ENCODE measurements at places on chromosomes 3 and 15. TPM values are rescaled to one million over a fixed set of nuclear protein-coding genes. Genes with fewer than 3 reads are reported as not detected.

SAMD7 gene
- not detected for total RNA-seq

DNA sequence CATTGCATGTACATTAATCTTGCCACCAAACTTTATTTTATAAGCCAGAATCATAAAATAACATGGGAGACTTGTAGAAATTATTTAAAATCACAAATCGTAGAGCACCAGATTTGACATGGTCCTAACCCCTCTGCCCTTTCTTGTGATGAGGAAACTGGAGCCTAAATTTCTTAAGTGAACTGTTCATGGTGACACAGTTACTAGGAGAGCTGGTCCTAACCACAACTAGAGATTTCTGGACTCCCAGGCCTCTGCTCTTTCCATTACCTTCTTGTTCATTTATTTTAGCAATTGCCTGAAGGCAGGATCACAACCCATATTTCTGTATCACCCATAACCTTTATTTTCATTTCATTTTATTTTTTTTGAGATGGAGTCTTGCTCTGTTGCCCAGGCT lies 352.5 kb downstream of the LPP start:
- H3K36me3 ChIP-seq = peaks cover 17% of the 10 kb centered on the region
- DNase-seq = no peak
- H3K4me3 ChIP-seq = no peak overlapping the region
- H3K27me3 ChIP-seq = no peaks in the 10 kb centered on the region
- H3K4me1 ChIP-seq = peaks cover 59% of the 10 kb centered on the region

DNA sequence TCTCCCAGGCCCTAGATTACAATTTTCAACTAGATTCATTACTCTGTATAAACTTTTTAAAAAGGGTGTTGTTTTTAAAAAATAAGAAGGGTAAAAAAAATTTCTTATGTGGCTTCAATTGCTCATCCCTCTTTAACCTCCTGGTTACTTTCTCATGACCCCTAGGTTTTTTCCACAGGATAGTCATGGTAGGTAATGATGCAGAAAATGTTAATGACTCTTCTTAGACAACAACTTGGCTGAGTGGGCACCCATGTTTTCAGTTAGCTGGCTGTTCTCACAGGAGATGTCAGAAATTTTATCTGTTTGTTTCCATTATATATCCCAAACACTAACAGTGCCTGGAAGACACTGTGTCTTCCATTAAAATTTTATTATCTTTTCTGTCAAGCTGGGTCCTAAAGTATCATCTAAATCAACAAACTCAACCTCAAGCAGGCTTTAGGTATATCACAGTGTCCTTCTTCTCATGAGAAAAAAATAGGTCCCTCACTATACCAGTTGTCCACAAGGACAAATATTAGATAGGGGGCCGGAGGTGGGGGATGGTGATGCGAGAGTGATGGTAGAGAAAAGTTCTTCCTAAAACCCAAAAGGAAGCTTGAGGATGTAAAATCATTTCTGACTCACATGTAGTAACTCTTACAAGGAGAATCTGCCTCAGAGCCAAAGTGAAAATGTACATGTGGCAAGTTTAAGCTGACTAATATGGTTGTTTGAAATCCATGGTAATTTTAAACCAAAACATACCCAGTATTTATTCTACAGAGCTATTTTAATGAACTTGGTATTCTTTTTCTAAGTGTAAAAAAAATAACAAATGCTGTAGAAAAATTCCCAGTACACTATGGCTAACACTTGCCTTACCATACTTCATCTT lies 43.3 kb downstream of the PLOD2 start:
- no peaks in the 10 kb centered on the region for H3K27me3 ChIP-seq
- H3K4me1 ChIP-seq = peaks cover 35% of the 10 kb centered on the region
- no peak overlapping the region for H3K4me3 ChIP-seq
- no peak for DNase-seq
- peaks cover 61% of the 10 kb centered on the region for H3K36me3 ChIP-seq

- H3K4me3 ChIP-seq = no peak overlapping the region
- no peaks in the 10 kb centered on the region for H3K27me3 ChIP-seq
Observed at GRCh38 chr15:50881121-50882048, 27.1 kb upstream of the AP4E1 start.

ATG3 gene
- 41.2 TPM for total RNA-seq

NAALADL2 gene
- 19.8 TPM for total RNA-seq

ZNF501 gene
- 1.7 TPM for total RNA-seq

- H3K4me3 ChIP-seq = no peak overlapping the region
- peaks cover 25% of the 10 kb centered on the region for H3K4me1 ChIP-seq
- H3K27me3 ChIP-seq = no peaks in the 10 kb centered on the region
- peak overlapping the region; percentile 34 for H3K27ac ChIP-seq
- H3K36me3 ChIP-seq = peaks cover 1% of the 10 kb centered on the region
- no peak for DNase-seq
Observed at GRCh38 chr3:170565495-170565894, 20.4 kb downstream of the SLC7A14 start.

DTX3L gene
- 15.0 TPM for total RNA-seq

DNA sequence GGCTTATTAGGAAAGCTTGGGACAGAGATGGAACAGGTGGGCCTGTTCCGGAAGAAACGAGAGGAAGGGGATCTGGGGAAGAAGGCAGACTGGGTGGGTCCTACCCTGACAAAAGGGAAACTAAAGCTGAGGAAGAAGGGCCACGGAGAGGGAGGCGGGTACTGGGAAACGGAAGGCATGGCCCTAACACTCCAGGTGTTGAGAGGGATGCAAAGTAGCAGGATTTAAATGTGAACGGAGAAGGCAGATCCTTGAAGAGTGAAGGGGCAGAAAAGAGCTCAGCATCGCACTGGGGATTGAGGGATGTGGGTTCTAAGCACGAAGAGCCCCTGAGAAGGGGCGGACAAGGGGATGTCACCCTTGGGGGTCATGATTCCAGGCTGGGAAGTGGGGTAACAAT lies 735 bp downstream of the STIMATE start:
- H3K4me1 ChIP-seq = peaks cover 42% of the 10 kb centered on the region
- no peak for DNase-seq
- H3K27me3 ChIP-seq = no peaks in the 10 kb centered on the region
- no peaks in the 10 kb centered on the region for H3K36me3 ChIP-seq

- H3K4me3 ChIP-seq = no peak overlapping the region
- no peaks in the 10 kb centered on the region for H3K36me3 ChIP-seq
- no peak overlapping the region for H3K27ac ChIP-seq
- peaks cover 4% of the 10 kb centered on the region for H3K27me3 ChIP-seq
Observed at GRCh38 chr3:86029590-86029989, 961.4 kb downstream of the VGLL3 start.

GRCh38 chr3:187264021-187264420 lies 27.5 kb downstream of the MASP1 start:
- no peak for DNase-seq
- H3K36me3 ChIP-seq = no peaks in the 10 kb centered on the region
- peaks cover 32% of the 10 kb centered on the region for H3K4me1 ChIP-seq
- H3K27me3 ChIP-seq = no peaks in the 10 kb centered on the region
- peak overlapping the region; percentile 77 for H3K27ac ChIP-seq

GRCh38 chr3:51099794-51100535 lies 285.1 kb upstream of the MANF start:
- no peak overlapping the region for H3K4me3 ChIP-seq
- H3K27ac ChIP-seq = no peak overlapping the region
- DNase-seq = no peak

- no peak overlapping the region for H3K4me3 ChIP-seq
- H3K4me1 ChIP-seq = peaks cover 74% of the 10 kb centered on the region
- H3K27me3 ChIP-seq = no peaks in the 10 kb centered on the region
- DNase-seq = no peak
- H3K36me3 ChIP-seq = no peaks in the 10 kb centered on the region
- peak overlapping the region; percentile 84 for H3K27ac ChIP-seq
Observed at GRCh38 chr3:100045696-100046095, 68.6 kb downstream of the FILIP1L start.

APEH gene
- 69.8 TPM for total RNA-seq

- peaks cover 2% of the 10 kb centered on the region for H3K36me3 ChIP-seq
- H3K4me3 ChIP-seq = no peak overlapping the region
- DNase-seq = no peak
- H3K27ac ChIP-seq = no peak overlapping the region
- peaks cover 8% of the 10 kb centered on the region for H3K4me1 ChIP-seq
Observed at GRCh38 chr3:60514085-60514649, 737.1 kb downstream of the FHIT start.

ALG1L2 gene
- total RNA-seq = not detected

CD200 gene
- 1.8 TPM for total RNA-seq

DNA sequence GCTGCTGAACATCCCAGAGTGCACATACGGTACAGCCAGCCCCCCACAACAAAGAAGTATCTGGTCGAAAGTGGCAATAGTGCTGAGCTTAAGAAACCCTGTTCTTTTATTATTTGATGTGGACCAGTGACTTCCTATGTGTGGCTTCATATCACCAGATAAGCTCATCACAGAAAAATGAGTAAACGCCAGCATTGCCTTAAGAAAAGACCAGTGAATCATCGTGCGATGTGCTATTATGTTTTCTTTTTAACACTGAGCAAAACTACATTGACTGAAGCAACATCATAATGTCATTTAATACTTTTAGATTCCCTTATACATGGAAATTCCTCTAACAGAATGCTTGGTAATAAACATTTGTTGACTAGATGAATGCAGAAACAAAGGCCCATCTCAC lies 45.2 kb upstream of the ARRDC4 start:
- H3K27ac ChIP-seq = no peak overlapping the region
- H3K4me3 ChIP-seq = no peak overlapping the region
- peaks cover 32% of the 10 kb centered on the region for H3K27me3 ChIP-seq

DNA sequence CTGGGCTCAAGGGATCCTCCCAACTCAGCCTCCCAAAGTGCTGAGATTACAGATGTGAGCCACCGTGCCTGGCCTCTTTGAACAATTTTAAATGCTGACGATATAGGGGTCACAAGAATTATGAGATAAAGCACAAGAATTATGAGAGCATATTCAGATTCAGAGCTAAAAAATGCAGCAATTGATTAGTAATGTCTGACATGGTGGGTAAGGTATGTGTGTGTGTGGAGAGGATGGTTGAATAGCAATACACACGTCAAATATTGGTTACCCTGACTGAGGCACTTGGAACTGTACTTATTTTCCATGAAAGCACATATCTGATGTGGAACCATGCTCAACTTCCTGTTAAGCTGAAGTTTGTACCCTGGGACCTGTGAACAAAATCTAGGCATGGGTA lies 115.6 kb downstream of the EOMES start:
- H3K27me3 ChIP-seq = no peaks in the 10 kb centered on the region
- H3K4me3 ChIP-seq = no peak overlapping the region
- peaks cover 4% of the 10 kb centered on the region for H3K36me3 ChIP-seq
- no peak overlapping the region for H3K27ac ChIP-seq
- DNase-seq = no peak

DNA sequence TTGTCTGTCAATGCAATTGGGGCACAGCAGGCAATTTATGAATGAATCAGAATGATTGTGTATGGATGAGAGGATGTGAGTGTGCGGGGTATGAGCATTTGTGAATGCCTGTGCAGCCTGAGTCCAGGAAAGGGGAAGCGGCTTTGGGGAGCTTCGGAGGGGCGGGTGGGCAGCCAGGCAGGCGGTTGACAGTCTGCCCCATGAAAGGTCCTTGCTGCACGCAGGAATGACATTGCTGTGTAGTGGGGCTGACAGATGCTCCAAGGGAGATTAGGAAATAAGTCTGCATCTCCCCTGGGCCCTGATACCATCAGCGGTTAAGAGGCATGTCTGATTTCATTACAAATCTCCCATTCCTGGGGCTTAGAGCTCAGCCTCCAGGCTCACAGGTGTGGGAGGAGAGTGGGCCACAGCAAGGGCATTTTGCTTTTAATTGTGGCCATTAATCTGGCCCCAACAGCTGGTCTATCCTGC lies 26.4 kb upstream of the TSPAN3 start:
- peaks cover 17% of the 10 kb centered on the region for H3K4me1 ChIP-seq
- H3K27ac ChIP-seq = no peak overlapping the region
- no peak overlapping the region for H3K4me3 ChIP-seq
- no peaks in the 10 kb centered on the region for H3K36me3 ChIP-seq

COL6A5 gene
- total RNA-seq = not detected

DNA sequence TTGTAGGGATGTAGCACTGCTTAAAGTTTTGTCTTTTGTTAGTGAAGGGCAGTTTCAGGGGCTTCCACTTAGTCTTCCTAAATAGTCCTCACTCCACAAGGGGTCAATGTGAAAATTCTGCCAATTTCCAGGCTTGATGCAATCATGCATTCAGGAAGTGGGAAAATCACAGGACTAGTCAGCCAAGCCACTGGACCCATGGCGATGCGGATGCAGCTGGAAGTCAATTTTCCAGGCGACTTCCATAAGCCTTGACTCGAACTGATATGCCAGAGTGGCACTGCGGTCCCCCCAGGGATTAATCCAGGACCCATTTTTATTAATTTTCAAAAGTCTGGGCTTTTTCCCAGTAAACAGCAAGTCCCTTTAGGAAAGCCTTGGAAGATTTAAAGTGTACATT lies 26.1 kb downstream of the GBE1 start:
- H3K27ac ChIP-seq = no peak overlapping the region
- H3K36me3 ChIP-seq = no peaks in the 10 kb centered on the region
- peaks cover 17% of the 10 kb centered on the region for H3K4me1 ChIP-seq
- no peak for DNase-seq
- H3K4me3 ChIP-seq = no peak overlapping the region
- H3K27me3 ChIP-seq = no peaks in the 10 kb centered on the region

KBTBD8 gene
- total RNA-seq = 1.9 TPM

NR1I2 gene
- total RNA-seq = not detected

ANKRD63 gene
- total RNA-seq = not detected

SLC38A3 gene
- total RNA-seq = 1.2 TPM

GRCh38 chr3:176554264-176554663 lies 643.0 kb downstream of the TBL1XR1 start:
- H3K4me1 ChIP-seq = no peaks in the 10 kb centered on the region
- no peaks in the 10 kb centered on the region for H3K36me3 ChIP-seq
- no peak for DNase-seq
- H3K27ac ChIP-seq = no peak overlapping the region
- peaks cover 7% of the 10 kb centered on the region for H3K27me3 ChIP-seq

TRIM42 gene
- not detected for total RNA-seq

GRCh38 chr3:50605901-50606326 lies 5.7 kb downstream of the CISH start:
- H3K4me1 ChIP-seq = peaks cover 26% of the 10 kb centered on the region
- no peak for DNase-seq
- H3K4me3 ChIP-seq = no peak overlapping the region
- no peaks in the 10 kb centered on the region for H3K27me3 ChIP-seq

DNA sequence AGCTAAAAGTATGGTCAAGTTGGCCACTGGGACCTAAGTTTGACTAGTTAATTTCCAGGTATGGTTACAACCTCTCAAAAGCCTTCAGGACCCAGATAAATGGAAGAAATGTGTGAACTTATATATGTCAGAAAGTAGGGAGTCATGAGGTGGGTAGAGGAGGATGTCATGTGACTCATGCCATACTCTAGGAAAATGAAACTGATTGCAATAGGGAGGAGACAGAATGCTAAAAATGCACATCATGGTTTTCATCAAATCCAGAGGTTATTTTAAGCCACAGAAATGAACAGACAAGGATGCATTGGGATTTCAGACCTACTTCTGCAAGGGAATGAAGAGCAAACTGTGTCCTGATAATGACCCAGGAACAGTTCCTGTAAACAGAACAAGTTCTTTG lies 310.0 kb downstream of the EDEM1 start:
- DNase-seq = no peak
- H3K27ac ChIP-seq = no peak overlapping the region
- H3K4me1 ChIP-seq = no peaks in the 10 kb centered on the region
- H3K36me3 ChIP-seq = no peaks in the 10 kb centered on the region
- H3K27me3 ChIP-seq = no peaks in the 10 kb centered on the region

MEIS2 gene
- total RNA-seq = 28.3 TPM

Measured in chondrocyte (in vitro differentiated cells).